ENCODE measurements at places on chromosomes 7 and 10.

- DNase-seq = no peak
These were observed 114.8 kb upstream of the LANCL2 start for GRCh38 chr7:55250313-55250712.

- no peak for DNase-seq
These were observed 9.4 kb upstream of the LRRC27 start for GRCh38 chr10:132322586-132323048.

- no peak for DNase-seq
These were observed 2.1 kb upstream of the RALA start for GRCh38 chr7:39621261-39621660.

DNA sequence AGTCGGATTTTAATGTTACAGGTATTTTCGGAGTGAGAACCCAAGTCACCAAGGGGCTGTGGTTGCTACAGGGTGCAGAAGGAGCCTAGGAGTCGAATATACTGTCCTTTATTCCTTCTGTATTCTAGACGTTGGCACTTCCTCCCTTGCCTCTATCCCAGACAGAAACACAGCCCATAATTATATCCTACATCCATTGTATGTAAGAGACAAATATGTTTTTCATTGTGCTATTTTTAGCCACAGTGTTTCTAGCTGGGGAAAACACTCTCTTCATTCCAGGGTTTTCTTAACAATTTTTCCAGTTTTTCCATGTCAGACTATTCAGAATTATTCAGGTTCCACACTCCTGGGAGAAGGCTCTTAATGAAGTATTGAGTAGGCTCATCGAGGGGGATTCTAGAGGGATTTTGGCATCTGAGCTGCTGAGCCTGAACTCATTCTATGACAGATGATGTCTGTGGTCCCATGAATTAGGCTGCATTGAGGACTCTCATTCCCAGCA, 32.6 kb downstream of the KIAA1217 start:
- DNase-seq = no peak

DNA sequence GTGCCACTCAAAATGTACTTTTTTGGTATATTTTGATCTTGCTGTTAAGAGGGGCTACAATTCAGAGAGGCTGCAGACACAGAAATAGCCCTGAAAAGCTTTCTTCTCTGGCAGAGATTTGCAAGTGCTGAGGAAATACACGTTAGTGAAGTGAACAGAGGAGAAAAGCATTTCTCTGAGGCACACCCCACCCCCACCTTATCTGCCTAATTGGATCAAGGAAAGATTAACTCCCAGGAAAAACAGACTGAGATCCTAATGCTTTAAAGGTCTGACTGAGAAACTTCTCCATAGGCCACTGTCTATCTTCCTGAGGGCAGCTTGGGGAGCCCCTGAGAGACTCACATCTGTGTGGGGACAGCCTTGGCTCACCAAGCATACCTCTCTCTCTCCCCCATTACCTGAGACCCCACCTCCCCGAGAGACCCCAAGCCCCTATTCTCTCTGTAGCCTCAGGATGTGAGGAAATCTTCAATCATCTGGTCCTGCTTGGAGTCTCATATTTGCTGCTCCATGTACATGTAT, 14.8 kb upstream of the AKR1C3 start:
- no peak for DNase-seq
